ENCODE measurements at places on chromosomes 13 and 19.

DNA sequence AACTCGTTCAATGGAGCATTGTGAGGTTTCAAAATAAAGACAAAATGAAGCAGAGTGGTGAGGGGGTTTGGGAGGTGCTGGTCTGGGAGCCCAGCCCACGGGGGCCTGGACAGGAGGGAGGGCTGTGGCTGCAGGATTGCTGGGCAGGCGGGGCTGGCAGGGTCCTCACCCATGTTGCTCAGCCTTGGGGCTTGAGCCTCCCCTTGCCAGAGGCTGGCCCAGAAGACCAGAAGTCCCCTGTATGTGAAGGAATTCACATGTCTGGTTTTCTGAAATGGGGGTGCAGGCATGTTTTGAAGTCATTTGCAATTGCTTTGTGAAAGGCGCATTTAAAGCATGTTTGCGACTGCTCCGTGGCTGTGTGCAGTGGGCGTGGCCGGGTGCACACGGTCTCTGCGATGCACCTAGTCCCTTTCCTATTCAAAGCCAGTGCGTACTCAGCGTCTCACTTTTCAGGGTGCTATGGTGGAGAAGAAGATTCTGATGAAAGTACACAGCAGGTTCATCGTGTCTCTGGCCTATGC lies 2.3 kb downstream of the GRK1 start:
- no peak for DNase-seq

DNA sequence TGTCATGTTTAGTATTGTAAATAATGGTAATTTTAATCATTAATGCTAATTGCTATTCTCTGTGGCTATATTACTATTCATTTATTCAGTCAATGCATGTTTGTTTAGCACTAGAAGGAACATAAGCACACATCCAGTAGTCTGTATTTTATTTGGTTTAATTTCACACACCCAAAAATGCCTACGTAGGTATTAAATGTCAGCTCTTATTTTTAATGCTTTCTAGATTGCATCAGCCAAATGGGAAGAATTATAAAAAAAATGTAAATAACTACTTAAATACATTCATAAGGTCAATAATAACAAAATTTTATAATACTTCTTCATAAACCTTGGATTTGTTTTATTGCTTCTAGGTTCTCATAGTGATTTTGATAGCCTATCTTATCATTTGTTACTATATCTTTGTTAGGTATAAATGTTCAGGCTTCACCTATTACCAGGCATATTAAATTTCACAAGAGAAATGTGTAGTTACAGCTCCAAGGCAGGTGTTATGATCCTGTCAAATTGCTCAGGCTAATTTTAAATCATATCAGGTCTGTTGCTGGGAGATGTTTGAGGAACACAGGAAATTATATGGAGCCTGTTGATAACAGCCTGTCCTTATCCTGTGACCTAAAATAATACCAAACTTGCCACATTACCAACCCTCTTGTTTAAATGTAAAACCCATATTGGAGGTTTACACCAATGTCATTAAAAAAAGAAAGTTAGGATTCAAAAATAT lies 34.4 kb downstream of the ITGBL1 start:
- DNase-seq = no peak

- no peak for DNase-seq
Measured at GRCh38 chr13:32125751-32126150, 94.2 kb downstream of the FRY start.

DNA sequence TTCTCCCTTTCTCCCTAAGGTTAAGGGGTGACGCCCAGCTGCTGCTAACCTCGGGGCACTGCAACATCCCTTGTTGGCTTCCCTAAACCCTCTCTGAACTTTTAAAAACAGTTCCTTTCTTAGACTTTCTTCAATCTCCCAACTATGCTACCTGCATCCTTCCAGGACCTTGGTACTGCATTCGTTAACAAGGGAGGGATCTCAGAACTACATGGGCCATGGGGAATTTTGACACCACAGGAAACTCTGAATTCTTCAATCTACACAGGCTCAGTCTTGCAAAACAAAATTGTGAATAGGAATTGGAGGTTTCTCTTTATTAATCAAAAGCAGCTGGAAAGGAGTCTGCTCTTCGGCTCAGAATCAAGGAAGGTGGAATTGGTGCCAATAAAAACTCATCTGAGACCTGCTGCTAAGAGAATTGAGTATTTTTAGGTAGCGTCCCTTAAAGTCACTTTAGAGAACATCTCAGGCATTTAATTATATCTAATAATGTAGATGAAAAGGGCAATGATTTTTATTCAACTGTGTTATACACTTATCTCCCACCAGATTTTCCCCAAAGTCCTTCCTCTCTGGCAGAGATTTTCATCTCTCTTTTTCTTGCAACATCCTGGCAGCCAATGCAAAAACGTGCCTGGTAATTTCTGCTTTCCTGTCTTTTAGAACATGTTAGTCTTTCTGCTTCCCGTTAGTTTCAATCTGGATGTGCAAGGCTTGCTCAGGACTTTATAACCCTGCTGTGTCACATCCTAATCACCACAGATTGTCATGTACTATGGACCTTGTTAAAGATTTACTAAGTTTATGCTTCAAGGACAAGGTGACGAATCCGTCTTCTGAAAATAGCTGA lies 69.1 kb upstream of the SLC15A1 start:
- DNase-seq = no peak

DNA sequence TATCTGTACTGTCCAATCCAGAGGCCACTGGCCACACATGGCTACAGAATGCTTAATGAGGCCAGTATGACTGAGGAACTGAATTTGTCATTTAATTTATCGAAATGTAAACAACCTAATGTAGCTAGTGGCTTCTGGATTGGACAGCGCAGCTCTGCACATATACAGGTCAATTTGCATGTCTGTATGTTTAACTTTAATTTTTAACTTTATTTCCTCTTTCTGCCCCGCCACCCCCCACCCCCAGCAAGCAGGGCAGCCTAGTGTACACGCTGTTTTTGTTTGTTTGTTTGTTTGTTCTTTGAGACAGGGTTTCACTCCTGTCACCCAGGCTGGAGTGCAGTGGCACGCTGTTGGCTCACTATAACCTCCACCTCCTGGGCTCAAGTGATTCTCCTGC lies 15.5 kb downstream of the ZSWIM9 start:
- no peak for DNase-seq

DNA sequence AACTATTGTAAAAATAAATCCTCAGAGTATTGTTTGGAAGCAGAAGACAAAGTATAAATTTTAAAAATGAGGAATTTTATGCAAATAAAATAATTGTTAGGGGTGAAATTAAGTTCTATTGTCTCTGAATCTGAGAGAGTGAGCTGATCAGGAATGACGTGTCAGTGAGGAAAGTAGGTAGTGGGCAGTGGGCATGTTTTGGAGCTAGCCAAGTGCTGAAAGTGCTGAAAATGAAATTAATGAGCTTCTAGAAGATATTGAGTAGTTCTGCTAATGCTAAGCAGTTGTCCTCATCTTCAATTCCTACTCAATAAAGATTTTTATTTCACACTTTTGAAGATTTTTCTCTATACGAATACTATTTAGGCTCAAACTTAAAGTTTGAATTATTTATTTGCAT lies 1167.8 kb upstream of the PCDH20 start:
- DNase-seq = no peak

DNA sequence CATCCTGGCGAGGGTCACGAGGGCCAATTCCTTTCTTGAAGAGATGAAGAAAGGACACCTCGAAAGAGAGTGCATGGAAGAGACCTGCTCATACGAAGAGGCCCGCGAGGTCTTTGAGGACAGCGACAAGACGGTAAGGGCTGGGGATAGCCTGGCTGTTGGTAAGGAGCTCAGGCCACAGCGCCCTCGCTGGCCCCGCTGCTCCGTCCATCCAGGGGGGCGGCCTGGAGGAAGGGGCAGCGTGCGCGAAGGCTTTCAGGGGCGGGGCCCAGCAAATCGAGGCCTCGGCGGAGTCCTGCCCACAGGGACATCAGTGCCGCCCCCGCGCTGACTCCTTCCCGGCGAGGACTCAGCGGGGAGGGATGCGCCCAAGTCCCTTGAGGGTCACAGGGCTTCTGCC lies 6.9 kb downstream of the F10 start:
- no peak for DNase-seq

DNA sequence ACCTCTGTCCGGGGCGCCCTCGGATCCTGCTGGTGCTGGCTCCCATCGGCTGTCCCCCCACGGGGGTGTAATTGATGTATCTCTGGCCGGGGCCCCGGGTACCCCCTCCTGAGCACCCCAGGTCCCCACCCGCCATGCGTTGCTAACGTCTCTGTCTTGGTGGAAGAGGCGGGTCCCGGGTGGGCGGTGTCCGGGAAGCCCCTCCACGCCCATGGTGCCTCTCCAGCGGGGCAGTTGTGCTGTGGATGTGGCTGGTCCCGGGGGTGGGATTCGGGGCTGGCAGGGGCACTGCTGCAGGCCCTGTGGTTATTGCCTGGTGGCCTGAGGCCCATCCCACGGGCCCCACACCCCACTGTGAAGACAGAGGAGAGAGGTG lies 4.9 kb downstream of the DIRAS1 start:
- DNase-seq = no peak

GRCh38 chr19:2798733-2799132 lies 13.4 kb downstream of the THOP1 start:
- no peak for DNase-seq

DNA sequence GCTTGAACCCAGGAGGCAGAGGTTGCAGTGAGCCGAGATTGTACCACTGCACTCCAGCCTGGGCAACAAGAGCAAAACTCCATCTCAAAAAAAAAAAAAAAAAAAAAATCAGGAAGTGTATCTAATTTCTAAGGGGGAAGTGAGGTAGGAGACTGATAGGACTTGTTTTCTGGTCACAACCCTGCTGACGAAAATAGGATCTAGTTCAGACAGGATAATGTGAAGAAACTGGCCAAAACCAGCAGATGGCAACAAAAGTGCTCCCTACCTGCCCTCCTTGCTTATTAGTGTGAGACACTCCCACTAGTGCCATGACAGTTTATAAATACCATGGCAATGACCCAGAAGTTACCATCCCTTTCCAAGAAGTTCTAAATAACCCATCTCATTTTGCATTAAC lies 36.0 kb upstream of the KPNA3 start:
- DNase-seq = no peak

DNA sequence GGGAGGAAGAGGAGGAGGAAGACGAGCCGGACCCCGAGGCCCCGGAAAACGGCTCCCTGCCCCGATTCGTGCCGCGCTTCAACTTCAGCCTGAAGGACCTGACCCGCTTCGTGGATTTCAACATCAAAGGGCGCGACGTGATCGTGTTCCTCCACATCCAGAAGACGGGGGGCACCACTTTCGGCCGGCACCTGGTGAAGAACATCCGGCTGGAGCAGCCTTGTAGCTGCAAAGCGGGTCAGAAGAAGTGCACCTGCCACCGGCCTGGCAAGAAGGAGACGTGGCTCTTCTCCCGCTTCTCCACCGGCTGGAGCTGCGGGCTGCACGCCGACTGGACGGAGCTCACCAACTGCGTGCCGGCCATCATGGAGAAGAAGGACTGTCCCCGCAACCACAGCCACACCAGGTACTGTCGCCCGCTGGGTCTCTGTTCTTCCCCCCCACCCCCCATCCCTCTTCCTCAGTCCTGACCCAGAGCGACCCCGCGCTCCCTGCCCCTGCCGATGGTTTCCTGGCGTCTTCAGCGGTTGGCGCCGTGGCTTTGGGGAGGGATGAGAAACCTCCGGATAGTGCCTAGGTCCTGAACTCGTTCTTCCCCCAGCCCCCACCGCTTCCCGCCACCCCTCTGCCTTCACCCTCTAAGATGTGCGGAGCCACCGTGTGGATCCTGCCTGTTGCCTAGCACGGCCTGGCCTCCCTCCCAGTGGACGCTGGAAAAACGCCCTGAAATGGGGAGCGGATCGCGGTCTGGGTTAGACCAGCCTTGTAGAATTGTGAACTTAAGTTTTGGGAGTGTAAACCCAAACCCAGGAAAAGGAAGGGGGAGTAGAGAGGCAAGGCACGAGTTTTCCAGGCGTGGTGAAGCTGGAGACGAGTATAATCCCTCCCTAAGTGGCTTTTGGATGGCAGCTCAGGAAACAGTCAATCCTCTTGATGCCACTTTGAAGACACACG lies 1.5 kb downstream of the HS6ST3 start:
- peak; percentile 64 for DNase-seq

DNA sequence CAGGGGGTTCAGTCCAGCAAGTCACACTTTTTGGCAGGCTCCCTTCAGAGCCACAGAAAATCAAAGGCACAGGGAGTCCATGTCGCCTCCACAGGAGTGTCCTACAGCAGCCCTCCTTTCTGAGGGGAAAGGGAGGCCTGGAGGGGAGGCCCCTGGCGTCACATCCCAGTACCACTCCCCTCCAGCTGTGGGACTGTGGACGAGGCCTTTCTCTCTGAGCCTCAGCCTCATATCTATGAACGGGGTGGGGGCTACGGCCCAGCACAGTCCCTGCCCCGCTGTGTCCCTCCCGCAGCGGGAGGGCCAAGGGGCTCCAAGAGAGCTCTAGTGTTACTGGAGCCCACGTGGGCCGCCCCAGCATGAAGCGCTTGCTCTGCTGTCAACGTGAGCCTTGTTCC lies 23.8 kb downstream of the PEPD start:
- no peak for DNase-seq

DNA sequence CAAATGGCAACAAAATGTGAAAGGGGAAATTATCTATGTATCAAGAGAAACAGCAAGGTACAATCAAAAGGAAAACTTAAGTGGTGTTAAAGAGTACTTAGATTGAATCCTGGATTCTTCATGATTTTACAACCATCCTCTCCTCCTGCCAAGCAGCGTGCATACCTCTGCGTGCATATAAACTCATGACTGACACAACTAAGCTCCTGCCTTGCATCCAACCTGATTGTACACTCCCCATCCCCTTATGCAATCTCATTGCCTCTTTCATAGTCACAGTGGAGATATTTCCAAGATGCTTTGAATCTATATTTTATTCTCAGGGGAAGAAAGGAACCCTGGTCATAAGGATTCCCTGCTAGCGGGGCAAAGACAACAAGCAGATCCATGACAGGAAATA lies 499.9 kb downstream of the KCTD12 start:
- DNase-seq = no peak

GRCh38 chr13:87671753-87672605 lies 808 bp downstream of the SLITRK5 start:
- no peak for DNase-seq

GRCh38 chr13:97225533-97225932 lies 3.4 kb downstream of the MBNL2 start:
- no peak for DNase-seq

DNA sequence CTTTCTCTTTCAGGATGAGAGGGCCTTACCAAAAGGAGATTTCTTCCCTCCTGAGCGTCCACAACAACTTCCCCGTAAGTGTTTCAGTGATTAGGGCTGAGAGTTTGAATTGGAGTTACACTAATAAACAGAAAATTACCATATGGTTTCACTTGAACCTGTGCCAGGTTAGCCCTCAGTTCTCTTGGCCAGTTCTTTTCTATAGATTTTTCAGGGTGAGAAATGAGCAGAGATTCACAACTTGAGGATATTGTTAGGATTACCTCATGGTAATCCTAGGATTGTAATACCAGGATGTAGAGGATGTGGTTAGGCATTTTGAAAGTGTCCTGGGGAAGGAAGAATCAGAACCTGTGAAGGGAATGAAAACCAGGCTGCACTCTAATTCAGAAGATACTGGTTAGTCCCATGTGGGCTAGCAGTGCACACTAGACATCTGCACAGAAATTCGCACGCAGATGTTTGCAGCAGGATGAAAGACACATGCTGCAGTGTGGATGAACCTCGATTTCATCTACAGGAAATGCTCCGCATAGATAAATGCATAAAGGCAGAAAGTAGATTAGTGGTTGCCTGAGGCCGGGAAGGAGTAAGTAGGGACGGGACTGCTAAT lies 24.1 kb downstream of the HNRNPM start:
- DNase-seq = no peak

- no peak for DNase-seq
Measured at GRCh38 chr13:76619631-76620030, 266.6 kb downstream of the KCTD12 start.

All from NCI-H526 treated with DMSO at 0.1 percent for 48 hours (cell line).